ENCODE measurements at places on chromosomes 2 and 18.

- DNase-seq, result no peak
These were observed 13.7 kb downstream of the WNT10A start for GRCh38 chr2:218894151-218894879.

DNA sequence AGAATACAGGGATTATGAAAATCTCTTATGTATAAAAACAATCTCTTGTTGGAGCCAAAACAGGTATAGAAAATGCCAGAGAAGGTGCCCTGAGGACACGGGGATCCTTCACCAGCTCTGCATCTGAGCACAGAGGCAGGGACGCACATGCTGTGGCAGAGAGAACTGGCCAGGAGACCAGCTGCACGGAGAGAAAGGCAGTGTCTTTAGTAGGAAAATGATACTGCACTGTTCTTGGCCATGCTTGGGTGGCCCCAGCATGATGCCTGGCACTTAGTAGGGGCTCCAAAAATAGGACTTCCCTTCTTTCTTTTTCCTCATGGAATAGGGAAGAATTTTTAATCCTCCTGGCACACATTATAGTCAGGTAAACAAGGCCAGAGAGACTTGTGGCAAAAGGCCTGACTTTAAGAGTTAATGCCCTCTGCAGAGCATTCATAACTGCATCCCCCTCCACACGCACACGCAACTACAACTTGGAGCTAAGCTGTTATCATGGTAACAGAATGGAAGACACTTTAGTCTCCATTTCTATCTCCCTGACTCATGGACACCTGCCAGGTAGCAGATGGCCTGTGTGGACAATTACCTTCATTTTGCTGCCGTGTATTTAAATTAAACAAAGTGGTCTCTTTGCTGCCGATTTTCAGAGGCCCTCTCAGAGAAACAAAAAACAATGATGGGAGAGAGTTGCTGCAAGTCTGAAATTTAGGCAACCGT is 59.7 kb upstream of the DNMT3A start:
- DNase-seq, result no peak

- DNase-seq, result no peak
These were observed 304.8 kb downstream of the PDE11A start for GRCh38 chr2:177767768-177768167.

GRCh38 chr2:32136097-32136496 is 29.6 kb upstream of the SLC30A6 start:
- peak; percentile 43 for DNase-seq

DNA sequence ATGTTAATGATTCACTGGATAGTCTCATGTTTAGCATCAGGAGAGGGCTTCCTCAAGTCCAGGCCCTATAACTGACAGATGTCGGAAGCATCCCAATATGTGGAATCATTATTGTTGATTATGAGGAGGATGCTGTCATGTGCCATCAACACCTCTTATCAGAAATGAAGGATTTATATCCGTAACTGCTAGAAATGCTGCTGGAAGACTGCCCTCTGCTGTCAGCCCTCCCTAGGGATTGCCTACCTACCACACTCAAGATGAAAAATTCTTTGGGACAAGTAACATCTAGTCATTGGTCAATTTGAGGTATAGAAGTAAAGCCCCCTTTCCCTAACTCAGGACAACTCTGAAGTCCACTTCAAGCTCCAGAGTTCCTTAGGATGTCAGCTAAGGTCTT is 1166.5 kb upstream of the NXPH2 start:
- DNase-seq, result no peak

- DNase-seq, result no peak
These were observed 12.5 kb downstream of the ITM2C start for GRCh38 chr2:230877116-230877758.

DNA sequence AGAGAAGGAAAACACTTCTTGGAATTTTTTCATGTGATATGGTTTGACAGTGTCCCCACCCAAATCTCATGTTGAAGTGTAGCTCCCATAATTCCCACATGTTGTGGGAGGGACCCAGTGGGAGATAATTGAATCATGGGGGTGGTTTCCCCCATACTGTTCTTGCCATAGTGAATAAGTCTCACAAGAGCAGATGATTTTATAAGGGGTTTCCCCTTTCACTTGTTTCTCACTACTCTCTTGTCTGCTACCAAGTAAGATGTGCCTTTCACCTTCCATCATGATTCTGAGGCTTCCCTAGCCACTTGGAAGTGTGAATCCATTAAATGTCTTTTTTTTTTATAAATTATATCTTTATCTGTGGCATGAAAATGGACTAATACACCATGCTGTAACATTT is 250.7 kb downstream of the LPIN1 start:
- DNase-seq, result no peak

- DNase-seq, result no peak
These were observed 432.9 kb upstream of the MYT1L start for GRCh38 chr2:2764001-2764355.

DNA sequence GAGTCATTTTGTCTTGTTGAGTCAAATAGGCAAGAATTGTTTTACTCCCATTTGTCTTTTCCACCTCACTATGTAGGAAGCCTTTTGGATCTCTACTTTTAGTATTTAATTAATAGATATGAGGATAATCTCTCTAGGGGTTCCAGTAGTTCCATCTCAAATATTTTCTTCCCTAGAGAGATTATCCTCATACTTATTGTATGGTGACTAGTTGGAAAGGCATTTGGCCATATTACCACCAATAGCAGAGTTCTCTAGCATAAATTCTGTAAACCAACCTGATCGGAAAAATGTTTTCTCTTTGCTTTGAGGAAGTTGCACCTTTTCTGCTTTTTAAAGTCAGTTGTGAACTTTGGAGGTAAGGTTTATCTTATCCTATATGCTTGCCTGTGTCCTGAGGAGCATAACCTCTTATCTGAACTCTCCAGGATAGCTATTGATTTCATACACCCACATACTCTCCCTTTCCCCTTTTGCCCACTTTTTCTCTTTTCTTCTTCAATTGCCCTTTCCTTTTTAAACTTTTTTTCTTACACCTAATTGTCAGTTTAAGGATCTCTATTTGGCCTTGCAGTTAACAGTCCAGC is 100.8 kb downstream of the GALNT1 start:
- no peak for DNase-seq

- DNase-seq, result no peak
These were observed 74.2 kb upstream of the RGPD5 start for GRCh38 chr2:109719871-109720270.
